ENCODE measurements at places on chromosomes 3 and 15.

DNA sequence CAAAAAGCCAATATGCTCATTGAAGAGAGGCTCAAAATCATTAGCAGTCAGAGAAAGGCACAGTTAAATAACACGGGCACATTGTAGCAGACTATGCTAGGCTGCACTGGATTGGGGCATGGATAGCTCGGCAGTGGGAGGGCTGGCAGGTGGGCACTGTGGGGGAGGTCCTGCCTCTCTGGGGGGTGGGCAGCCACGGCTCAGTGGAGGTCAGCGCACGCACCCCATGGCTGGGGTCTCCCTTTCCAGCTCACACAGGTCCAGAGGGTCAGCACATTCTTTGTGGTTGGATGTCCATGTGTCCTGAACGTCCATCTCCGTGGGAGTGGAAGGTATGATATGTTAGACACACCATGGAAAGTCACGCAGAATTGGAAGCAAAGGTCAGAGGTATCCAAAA, 18.4 kb upstream of the MGLL start:
- no peak for DNase-seq

DNA sequence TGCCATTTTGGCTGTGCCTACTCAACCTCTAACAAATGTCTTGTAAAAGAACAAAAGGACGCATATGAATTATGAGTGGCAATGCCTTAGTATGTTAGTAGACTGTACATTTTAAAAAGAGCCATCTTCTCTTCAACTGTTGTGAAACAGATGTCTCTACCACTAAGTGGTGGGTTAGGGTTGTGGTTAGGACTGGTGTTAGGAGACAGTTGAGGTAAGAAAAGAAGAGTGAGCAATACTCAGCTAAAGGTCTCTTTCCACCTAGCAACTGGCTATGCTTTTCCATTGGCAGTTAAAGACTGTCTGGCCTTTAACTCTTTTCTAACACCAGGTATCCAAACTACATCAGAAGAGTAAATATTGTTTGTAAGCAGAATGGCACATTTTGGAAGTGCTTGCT, 221.7 kb upstream of the TBC1D5 start:
- no peak for DNase-seq

DNA sequence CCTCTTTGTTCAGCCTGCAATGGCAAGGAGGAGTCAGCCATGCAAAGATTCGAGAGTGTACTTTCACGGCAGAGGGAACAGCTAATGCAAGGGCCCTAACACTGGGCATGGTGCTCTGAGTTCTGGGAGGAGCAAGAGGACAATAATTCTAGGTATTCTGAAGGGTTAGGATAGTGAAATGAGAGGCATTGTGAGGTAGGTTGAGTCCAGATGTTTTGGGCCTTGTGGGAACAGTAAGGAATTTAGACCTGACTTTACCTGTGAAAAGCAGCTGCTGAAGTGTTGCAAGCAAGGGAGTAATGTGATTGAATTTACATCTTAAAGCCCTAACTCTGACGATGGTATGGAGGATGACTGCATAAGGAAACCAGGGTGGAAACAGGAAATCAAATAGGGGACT, 211.6 kb downstream of the CNTN3 start:
- DNase-seq = no peak

DNA sequence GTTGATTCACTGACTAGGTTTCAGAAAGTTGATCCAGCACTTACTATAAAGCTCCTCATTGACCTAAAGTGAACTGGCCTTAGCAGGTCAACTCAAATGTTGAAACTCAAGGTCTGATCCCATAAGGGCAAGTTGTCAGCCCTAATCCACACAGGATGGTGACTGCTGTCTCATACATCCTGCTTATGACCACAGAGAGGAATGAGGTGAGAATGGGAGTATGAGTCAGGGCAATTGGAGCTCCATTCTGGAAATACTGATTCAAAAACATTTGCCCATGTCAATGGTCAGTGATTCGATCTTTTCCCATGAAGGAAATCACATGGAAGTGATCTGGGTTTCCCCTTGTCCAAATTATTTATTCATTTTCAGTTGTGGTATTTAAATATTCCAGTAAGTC, 78.7 kb downstream of the ZNF385D start:
- DNase-seq = no peak

- no peak for DNase-seq
These were observed 35.0 kb upstream of the TNFAIP8L3 start for GRCh38 chr15:51129535-51130188.
